ENCODE measurements at places on chromosomes 1 and 21. TPM values are rescaled to one million over a fixed set of nuclear protein-coding genes. Genes with fewer than 3 reads are reported as not detected.

DNA sequence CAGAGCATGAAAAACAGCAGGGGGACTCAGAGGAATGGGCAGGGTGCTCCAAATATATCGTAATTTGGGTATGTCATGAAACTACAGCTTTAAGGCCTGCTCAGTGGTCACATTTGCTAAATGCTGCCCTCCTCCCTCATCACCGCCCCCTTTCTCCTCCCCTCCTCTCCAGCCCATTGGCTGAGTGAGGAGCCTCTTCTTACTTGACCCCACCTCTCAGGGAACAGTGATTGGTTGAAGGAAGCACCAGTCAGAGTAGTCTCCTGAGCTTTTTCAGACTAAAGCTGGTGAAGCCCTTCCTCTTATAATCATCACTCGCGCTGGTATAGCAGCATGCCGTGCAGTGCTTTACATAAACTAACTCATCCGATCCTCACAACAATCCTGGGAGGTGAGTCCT lies 10.0 kb upstream of the TTC39A start:
- DNase-seq: no peak

DNA sequence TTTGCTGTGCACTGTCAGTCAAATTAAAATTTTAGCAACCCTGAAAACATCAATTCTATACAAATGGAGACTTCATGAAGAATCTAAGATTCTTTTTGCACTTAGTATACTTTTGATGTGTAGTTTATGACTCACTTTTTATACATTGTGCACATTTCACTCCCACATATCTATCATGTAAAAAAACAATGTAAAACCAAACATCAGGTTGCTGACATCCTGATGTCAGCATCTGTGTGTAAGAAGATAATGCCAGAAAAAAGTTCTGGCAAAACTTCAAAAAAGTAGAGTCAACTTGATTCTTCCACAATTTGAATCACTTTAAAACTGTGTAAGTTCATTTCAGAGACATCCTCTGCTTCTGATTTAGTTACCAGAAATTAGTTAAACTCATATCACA lies 115.7 kb downstream of the CENPF start:
- DNase-seq: no peak

- no peak for DNase-seq
These were observed 6.7 kb downstream of the GON4L start for GRCh38 chr1:155850345-155850744.

GRCh38 chr1:212955961-212956620 lies 5.8 kb downstream of the VASH2 start:
- peak; percentile 23 for DNase-seq

- DNase-seq: no peak
These were observed 28.6 kb upstream of the LRRC3 start for GRCh38 chr21:44426663-44427191.

GRCh38 chr1:15802234-15802965 lies 5.0 kb downstream of the UQCRHL start:
- DNase-seq: peak; percentile 79

- DNase-seq: no peak
These were observed 215.8 kb downstream of the BARHL2 start for GRCh38 chr1:90501281-90501680.

GRCh38 chr1:212607913-212608391 lies 609 bp upstream of the ATF3 start:
- DNase-seq: no peak

DNA sequence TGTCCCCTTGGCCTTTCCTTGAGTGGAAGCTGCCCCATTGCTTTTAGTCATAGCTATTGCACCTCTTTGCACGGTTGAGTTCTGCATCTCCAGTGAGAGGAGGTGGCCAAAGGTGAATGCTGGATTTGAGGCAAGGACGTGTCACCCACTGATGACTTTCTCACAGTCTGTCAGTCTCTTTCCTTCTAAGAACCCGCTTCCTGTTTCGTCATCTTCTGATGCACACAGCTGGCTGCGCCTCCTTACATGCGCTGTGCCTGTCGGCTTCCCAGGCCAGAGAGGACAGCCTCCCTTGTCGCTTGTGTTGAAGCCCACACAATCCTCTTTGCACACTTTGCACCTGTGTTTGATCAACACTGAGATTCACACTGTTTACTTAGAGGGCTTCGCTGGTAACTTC lies 41.8 kb upstream of the PWP2 start:
- no peak for DNase-seq

- peak; percentile 31 for DNase-seq
These were observed at the start of gene RPS6KA1 for GRCh38 chr1:26529655-26530409. Gene RPS6KA1 (plus strand): TSS chr1:26529761. CDS start chr1:26529921, 160 bp downstream.

- no peak for DNase-seq
These were observed 36.2 kb upstream of the LRRC8C start for GRCh38 chr1:89596698-89597097.

DNA sequence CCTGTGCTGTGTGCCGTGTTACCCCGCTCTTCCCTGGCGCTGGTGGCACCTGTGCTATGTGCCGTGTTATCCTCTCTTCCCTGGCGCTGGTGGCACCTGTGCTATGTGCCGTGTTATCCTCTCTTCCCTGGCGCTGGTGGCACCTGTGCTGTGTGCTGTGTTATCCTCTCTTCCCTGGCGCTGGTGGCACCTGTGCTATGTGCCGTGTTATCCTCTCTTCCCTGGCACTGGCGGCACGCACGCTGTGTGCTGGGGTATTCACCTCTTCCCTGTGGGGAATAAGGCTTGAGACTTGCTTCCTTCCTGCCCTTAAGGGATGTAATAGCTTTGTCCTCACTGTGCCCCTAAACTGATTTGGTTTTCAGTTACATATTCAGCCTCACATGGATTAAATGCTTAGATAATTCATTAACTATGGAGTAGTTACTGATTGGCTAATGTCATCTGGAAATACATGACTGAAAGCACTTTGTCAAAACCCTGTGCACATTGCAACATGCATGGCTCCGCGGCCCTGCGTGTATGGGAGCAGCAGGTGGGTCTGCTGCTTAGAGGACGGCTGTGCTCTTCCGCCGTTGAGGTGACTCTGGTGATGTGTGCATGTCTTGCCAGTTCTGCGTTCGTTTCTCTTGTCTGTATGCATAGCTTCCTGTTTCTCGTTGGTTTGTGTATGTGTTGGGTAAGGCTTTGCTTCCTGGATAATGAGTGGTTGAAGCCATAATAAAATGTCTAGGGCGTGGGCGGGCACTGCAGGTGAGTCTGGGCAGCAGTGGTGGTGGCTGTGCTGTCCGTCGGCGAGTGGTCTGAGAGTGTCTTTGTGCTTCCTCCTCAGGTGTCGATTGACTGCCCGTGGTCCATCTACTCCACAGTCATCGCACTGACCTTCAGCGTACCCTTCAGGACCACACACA lies 17.9 kb upstream of the PWP2 start:
- no peak for DNase-seq

The DISC1 gene
- 3.6 TPM for total RNA-seq

The PPFIA4 gene
- 180 TPM for total RNA-seq

The ACTN2 gene
- 220 TPM for total RNA-seq

The LCE1F gene
- total RNA-seq: not detected

The HSPB7 gene
- 94.0 TPM for total RNA-seq

The SLFNL1 gene
- total RNA-seq: 0.05 TPM

The DHRS3 gene
- not detected for total RNA-seq

The LCE2C gene
- not detected for total RNA-seq
